Fibroblast of the aortic adventitia (primary cell): ENCODE measurements at places on chromosomes 2 and 18. TPM values are rescaled to one million over a fixed set of nuclear protein-coding genes. Genes with fewer than 3 reads are reported as not detected.

The HAUS1 gene
- 22.2 and 54.7 TPM in 2 replicates for total RNA-seq

- DNase-seq: no peak
Observed at GRCh38 chr2:45093181-45093580, 83.9 kb upstream of the SIX2 start.

GRCh38 chr2:1670636-1671035 is 73.7 kb downstream of the PXDN start:
- DNase-seq: no peak

The ITM2C gene
- 26.5 and 38.1 TPM in 2 replicates for total RNA-seq

GRCh38 chr2:224221455-224221913 is 180.4 kb downstream of the FAM124B start:
- DNase-seq: peak; percentile 98

DNA sequence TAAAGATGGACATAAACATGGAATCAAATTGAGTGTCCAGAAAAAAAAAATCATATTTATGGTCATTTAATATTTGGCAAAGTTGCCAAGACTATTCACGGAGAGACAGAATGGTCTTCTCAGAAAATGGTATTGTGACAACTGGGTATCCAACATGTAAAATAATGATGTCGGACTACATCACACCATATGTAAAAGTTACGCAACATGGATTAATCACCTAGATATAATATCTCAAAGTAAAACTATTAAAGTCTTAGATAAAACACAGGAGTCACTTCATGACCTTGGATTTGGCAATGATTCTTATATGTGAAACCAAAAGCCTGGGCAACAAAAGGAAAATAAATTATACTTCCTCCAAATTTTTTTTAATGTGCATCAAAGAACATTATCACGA is 1591.7 kb upstream of the DDX18 start:
- DNase-seq: no peak

GRCh38 chr2:204037286-204037685 is 100.7 kb downstream of the ICOS start:
- DNase-seq: no peak

DNA sequence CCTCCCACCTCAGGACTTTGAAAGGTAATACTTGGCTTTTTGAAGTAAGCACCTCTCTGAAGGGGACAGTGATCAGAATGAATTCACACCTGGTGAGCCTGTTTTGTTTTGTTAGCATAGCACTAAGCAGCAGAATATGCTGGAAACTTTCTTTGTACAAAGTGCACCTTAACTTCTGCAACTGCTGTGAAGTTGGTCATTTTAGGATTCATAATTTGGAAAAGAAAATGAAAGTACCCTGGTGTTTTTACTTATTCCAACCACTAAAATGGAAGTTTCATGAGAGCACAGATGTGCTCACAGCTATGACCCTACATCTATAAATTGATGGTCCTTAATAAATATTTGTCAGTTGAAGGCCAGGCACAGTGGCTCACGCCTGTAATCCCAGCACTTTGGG is 257.8 kb upstream of the STON1 start:
- DNase-seq: no peak

- no peak for DNase-seq
Observed at GRCh38 chr2:207779523-207779922, 9.8 kb upstream of the FZD5 start.

- peak; percentile 92 for DNase-seq
Observed at GRCh38 chr2:237403024-237403882, 10.7 kb downstream of the COL6A3 start.

- no peak for DNase-seq
Observed at GRCh38 chr18:71049893-71050292, 761.0 kb downstream of the SOCS6 start.

The ABCG8 gene
- not detected in 2 replicates for total RNA-seq

DNA sequence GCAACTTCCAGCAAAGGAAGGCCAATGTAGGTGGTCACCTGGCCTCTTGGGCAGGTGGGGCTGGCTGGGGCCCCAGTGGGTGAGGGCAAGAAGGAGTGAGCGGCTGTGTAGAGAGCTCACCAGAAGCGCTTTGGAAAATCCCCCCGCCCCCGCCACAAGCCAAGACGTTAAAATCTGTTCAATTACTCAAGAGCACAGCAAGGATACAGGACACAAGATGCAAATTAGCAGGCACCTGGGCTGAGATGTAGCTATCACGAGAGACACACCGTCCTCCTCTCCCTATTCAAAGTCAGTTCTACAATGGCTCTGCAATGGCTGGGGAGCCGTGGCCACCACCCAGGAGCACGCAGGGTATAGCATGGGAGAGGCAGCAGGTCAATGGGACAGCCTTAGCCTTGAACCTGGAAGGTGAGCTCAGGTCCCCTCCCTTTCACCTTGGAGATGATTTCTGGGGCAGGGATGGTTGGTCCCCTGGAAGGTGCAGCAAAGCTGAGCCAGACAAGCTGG is 38.5 kb upstream of the GPR17 start:
- no peak for DNase-seq

DNA sequence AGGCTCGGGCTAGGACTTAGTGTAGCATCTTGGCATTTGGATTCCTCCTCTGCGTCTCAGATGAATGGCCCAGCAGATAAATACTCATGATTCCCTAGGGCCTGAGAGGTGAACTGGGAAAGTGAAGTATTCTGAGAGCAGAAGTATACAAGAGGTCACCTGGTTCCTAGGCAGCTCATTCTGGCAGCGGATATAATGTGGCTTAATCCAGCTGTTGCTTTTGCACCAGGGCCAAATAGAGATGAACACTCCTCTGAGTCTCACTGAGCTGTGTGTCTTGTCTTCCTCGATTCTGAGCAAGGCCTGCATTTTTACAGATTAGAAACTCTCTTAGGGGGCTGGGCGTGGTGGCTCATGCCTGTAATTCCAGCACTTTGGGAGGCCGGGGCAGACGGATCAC is 196.1 kb downstream of the SLC4A3 start:
- no peak for DNase-seq

DNA sequence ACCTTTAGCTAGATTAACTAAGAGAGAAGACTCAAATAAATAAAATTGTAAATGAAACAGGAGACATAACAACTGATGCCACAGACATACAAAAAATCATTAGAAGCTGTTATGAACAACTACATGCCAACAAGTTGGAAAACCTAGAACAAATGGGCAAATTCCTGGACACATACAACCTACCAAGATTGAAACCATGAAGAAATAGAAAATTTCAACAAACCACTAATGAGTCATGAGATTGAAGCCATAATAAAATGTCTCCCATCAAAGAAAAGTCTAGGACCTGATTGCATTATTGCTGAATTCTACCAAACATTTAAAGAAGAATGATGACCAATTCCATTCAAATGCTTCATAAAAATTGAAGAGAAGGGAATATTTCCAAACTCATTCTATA is 54.3 kb downstream of the ST3GAL5 start:
- DNase-seq: no peak

The CROCC2 gene
- under 0.01 and 0.41 TPM in 2 replicates for total RNA-seq

GRCh38 chr2:195342061-195342460 is 315.0 kb upstream of the SLC39A10 start:
- DNase-seq: peak; percentile 8

GRCh38 chr2:175855236-175855635 is 146.8 kb downstream of the LNPK start:
- no peak for DNase-seq

DNA sequence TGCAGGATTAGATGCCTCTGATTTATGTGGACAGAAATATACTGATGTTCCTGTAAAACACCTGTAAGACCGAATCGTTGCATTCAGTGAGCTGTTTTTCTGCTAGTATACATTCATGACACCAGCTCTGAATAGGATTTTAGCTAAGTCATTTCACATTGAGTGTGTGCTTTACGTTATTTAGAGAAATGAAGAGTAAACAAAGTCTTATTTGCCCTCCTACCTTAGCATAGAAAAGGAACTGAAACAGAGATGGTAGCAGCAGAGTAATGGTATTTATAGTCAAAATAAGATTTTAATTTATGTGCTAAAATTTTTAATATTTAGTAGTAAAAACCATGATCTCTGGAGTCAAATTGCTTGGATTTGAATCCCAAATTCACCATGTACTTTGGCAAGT is 168.0 kb downstream of the CERS6 start:
- no peak for DNase-seq

DNA sequence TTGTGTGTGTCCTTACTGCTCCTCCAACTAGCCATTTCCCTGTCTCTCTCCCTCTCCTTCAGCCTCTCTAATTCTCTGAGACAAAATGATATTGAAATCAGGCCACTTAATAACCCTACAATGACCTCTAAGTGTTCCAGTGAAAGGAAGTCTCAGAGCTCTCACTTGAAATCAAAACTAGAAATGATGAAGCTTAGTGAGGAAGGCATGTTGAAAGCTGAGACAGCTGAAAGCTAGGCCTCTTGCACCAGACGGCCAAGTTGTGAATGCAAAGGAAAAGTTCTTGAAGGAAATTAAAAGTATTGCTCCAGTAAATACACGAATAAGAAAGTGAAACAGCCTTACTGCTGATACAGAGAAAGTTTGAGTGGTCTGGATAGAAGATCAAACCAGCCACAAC is 72.9 kb downstream of the PRKCE start:
- no peak for DNase-seq

DNA sequence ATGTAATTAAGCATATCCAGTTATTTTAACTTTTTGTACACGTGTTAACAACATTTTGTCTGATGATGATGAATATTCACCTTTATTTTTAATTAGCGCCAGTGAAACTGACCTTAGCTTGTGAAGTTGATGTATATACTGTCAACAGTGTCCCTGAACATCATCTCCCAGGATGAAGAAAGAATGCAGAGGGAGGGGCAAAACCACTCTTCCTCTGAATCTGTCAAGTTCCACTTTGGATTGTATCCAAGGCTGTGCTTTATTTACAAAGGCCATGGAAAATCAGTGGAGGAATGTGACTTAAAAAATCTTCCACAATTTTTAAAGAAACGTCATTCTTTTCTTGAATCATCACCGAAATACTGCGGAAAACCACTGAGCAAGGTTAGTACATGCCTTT is 4.5 kb upstream of the RMDN2 start:
- no peak for DNase-seq

- no peak for DNase-seq
Observed at GRCh38 chr2:127572841-127573240, 37.4 kb downstream of the MYO7B start.
